ENCODE measurements at places on chromosomes 1 and 21.

GRCh38 chr21:32359719-32360260, 33.0 kb downstream of the URB1 start:
- peak; percentile 25 for DNase-seq

GRCh38 chr1:97245026-97245425, 523.4 kb downstream of the PTBP2 start:
- DNase-seq: no peak

DNA sequence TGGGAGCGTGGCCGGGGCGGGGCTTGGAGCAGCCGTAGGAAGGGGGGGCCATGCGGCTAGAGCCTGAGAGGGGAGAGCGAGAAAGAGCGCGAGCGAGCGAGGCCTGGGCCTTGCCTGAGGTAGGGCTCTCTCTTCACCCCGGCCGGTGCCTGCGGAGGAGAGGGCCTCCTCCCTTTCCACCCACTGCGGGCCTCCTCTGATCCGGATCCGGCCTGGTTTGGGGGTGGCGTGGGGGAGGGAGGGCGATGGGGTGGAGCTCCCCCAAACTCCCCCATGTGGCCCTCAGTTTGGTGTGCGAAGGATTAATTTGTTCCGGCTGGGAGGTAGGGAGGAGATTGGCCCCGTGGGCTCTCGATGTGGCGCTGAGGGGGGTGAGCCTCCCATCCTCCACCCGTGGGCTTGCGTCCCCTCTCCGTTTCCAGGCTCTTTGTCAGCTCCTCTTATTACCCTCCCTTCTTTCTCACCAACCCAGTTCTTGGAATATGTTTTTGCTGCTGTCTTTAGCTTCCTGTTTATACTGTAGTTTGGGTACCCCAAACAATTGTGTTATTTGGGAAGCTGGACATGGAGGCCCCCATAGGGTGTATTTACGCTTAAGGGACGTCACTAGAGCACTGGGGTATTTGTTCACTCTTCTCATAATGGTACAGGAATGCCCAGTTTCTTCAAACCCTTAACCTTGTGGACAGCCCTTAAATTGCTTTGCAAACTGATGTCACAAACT, 685 bp downstream of the UBAP2L start:
- peak; percentile 60 for DNase-seq

DNA sequence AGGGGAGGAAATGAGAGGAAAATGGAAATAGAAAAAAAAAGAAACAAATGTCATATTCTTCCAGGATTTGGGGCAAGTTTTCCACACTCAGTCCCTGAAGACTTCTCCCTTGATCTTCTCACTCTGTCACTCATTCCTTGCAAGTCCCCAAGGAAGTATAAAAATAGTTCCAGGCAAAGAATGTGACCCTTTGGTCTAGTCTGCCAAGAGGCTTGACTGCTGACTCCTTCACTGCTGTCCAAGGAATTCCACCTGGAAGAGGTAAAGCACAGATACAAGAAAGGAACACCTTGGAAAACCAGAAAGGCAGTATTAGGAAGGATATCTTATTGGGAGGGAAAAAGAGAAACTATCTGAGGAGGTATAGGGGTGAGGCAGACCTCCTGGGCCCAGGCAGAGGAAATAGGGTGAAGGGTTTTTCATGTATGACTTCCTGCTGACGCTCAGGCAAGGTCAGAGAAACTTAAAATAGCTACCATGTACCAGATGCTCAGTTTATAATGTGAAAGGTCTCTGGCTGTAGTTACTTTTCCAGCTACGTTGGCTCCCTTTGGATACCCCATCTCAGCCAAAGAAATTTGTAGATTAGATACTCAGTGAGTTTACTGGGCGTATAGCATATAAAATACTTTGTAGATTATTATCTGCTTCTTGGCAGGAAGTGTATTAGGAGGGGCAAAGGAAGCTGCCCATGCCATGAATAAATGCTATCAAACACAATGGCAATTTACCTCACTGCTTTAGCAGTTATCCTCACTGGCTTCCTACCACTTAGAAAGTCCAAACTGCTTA, 2.0 kb upstream of the GJA5 start:
- DNase-seq: peak; percentile 28

GRCh38 chr1:11280719-11281376, 7.8 kb downstream of the UBIAD1 start:
- peak; percentile 19 for DNase-seq

- no peak for DNase-seq
Observed at GRCh38 chr1:214491468-214492146, 59.8 kb downstream of the PTPN14 start.

DNA sequence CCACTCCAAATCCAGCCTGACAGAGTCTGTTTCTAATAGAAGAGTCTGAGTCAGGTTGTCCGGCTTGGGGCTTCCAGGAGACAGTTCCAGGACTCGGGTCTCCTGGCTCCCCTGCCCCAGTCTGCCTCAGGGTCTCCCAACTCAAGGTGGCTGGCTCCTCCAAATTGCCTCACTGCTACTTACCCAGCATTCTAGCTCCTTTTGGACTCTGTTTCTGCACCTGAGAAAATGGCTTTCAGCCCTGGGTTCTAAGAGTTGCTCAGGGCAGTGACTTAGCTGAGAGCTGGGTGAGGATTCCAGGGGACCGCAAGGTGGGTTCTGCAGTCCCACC, 5.5 kb upstream of the IGFN1 start:
- DNase-seq: no peak

DNA sequence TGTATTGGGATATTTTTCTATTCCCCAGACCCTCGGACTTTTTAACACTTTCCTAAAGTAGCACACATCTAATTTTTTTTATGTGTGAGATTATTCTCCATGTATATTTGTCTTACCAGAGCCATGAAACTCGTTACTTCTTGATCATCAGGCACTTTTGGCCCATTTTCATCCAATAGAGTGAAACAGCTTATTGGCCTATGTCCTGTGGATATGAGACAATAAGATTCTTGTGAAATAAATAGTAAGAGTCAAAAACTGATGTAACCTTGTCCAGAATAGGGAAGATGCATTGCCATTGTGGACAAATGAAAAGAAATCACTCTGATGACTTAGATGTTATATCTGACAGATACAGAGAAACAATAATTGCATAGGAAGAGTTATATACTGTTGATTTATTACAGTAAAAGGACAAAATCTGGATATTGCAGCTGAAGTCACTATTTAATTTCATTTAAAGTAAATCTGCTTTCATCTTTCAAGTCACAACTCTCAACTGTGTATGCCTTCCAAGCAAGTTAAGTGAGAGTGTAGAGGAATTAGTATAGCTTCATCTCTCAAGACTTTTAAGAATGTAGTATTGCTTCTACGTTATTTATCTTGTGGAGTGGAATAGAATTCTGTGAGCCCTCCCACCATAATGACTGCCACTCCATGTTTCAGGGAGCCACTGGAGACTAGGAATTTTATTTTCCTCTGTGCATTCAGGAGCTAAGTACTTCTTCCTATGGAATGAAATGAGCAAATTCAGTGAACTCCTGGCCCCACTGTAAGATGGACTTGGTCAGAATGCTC, 86.9 kb downstream of the ADAMTS1 start:
- DNase-seq: no peak

- DNase-seq: no peak
Observed at GRCh38 chr1:228307218-228308023, 99.2 kb downstream of the TRIM11 start.

DNA sequence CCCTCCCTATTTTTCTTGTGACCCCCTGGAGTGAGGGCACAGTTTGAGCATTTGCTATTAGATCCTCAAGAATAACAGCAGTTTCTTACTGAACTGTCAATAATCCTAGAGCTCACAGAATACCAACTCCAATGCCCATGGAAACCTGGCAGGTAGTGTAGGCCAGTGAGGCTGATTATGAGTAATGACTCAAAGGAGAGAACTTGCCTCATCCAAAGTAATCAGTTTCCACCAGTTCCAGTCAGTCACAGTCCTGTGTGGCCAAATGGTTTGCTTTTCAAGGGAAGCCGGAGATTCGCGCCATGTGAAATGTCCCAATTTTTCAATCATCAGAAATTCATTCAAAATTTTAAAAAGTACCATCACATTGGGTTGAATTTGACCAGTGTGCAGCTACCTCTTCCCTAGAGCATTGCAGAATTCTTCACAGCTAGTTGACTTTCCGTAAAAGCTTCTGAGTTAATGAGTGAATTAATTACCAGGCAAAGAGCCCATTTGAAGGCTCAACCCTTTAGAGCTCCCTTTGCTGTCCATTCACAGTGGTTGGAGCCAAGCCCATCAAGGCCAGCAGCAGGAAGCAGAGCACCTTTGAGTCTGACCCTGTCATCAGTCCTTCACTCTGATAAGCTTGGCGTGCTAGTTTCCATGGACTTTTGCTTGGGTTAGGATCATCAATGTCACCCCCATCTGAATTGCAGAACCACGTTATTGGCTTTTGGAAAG, 170.3 kb downstream of the KAZN start:
- DNase-seq: no peak

DNA sequence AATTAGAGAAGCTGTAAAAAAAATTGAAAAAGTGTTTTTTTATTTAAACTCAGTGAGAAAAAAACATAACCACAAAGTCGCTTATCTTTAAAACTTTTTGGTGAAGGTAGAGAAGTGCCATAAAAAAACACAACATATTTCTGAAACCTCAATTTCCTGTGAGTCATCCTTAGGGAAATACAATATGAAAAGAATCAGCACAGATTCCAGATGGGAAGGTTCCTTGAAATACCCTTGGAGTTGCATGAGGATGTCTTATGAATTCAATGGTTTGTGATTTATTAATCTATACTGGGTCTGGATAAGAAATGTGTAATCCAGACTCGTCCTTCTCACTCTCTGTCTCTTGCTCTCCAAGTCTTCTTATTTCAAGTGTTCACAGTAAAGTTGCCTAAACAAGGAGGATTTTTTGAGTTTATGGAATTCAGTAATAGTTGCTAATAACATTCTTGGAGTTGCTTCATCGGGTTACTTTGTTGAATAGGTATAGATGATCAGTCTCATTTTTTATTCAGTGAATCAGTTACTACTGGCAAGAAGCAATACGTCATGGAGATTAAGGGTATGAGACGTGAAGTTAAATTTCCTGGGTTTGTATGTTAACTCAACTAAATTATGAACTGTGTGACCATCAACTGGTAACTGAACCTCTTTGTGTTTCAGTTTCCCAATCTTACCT, 191.4 kb downstream of the KCNK2 start:
- peak; percentile 85 for DNase-seq

DNA sequence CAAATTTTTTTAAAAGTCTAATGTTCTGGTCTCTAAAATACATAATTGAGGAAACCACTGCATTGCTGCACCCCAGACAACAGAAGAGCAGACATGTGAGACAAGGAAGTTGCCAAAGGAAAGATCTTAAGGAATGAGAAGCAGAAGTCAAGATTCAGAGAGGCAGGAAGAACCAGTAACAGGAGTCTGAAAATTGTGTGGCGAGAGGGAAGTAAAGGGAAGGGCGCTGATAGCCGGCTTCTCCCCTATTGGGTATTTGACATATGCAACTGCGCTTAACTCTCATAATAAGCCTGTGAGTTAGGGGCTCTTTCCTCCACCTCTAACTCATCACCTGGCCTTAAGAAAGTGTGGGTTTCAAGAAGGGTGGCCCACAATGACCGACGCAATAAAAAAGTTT, 21.9 kb upstream of the KIF14 start:
- no peak for DNase-seq

Measured in lung microvascular endothelial cell (primary cell).